ENCODE measurements at places on chromosomes 1 and 21.

- DNase-seq: no peak
These were observed 81.8 kb downstream of the AJAP1 start for GRCh38 chr1:4736254-4736653.

DNA sequence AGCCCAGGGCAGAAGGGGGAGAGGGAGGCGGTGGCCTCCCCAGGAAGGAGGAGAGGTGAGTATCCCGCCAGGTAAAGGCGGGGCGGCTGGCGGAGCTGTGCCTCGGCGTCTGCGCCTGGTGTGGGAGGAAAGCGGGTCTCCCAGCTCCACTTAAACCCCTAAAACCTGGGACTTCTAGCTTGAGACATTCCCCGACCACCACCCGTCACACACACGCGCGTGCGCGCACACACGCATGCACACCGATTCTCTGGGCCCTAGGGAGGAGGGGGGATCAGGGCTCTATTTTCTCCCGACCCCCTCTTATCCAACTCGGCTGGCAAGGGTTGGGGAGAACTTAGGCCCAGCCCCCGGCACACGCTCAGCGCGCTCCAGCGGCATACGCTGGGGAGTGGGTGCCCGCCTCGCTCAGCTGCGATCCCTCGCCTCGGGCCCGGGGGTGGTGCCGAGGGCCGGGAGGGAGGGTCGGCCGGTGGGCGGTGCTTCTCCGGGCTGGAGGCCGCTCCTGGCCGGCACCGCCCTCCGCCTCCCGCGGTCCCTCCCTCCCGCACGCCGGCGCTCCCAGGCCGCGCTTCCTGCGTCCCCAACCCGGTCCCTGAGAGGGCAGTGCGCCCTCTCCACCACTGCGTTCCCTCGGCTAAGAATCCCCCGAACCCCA is at the start of gene TMEM51:
TMEM51 (plus strand) TSS at position 564 of the 658 bp plus-strand sequence. CDS start 61,341 bp downstream, outside the sequence.
- DNase-seq: no peak

- no peak for DNase-seq
These were observed 710 bp upstream of the SLC30A1 start for GRCh38 chr1:211579440-211580302.

- no peak for DNase-seq
These were observed 30.6 kb downstream of the IARS2 start for GRCh38 chr1:220124542-220124941.

- no peak for DNase-seq
These were observed 45.6 kb upstream of the TMEM61 start for GRCh38 chr1:54934869-54935268.

DNA sequence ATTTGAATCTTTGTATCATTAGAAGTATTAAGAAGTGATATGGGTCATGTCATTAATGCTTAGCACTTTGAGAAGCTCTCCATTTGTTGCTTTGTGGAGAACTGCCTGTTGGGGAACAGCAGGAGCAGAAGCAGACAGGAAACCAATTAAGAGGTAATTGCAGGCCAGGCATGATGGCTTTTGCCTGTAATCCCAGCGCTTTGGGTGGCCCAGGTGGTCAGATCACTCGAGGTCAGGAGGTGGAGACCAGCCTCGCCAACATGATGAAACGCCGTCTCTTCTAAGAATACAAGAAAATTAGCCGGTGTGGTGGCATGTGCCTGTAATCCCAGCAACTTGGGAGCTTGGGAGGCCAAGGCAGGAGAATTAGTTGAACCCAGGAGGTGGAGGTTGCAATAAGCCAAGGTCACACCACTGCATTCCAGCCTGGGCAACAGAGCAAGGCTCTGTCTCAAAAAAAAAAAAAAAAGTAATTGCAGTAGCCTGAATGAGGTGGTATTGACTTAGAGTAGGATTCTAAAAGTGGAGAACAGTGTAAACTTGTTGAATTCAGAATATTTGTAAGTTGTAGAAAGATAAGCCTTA is 57.8 kb upstream of the FASLG start:
- DNase-seq: no peak

- no peak for DNase-seq
These were observed 124.7 kb downstream of the TYW3 start for GRCh38 chr1:74857676-74858075.
